SK-N-SH (cell line): ENCODE measurements at places on chromosomes 4 and X.

DNA sequence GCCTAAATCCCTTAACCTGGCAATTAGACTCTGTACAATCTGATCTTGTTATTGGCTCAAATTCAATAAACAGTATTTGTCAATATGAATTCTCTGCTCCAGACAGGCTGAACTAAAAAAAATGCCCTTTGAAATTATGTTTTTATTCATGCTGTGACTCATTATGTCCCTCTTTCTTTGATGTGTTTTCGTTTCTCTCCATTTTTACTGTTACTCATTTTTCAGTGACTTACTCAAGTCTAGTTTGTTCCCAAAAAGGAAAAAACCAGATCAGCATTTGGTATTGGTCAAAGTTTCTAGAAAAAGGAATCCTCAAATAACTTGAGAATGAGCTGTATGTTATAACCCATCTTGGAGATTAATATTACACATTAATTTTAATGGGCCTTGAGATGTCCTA is 40.4 kb downstream of the UNC5C start:
- DNase-seq = no peak

DNA sequence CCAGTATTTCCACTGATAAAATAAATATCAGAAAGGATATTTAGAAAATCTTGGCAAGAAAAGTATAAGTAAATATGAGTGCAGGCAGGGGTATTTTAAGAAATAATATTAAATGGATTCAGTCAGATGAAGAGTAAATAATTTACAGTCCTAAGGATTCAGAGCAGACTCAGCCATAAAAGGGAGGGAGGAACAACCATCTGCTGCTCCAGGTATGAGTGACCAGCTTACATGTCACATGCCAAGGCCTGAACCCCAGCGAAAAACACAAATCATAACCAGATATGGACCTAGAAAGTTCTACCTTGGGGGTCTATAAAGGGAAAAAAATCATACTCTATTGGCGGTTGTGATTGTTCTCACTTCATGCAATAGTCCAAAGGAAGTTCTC is 166.8 kb downstream of the COL4A6 start:
- no peak for DNase-seq

GRCh38 chrX:101347859-101348451 is 587 bp downstream of the TIMM8A start:
- DNase-seq = peak; percentile 46

DNA sequence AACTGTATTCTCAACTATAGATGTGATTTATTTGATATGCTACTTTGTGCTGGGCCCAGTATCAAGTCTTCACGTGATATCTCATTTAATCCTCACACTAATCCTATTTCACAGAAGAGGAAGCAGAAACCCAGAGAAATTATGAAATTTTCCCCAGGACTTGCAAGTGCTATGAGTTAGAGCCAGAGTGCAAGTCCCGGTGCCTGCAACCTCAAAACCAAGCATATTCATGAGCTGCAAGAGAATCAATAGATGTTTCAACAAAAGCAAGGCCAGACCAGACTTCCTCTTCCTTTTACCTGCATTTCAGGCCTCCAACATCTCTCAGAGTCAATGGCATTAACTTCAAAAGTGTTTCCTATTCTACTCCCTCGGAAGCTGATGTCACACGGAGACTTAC is 92.2 kb upstream of the GATB start:
- DNase-seq = no peak

DNA sequence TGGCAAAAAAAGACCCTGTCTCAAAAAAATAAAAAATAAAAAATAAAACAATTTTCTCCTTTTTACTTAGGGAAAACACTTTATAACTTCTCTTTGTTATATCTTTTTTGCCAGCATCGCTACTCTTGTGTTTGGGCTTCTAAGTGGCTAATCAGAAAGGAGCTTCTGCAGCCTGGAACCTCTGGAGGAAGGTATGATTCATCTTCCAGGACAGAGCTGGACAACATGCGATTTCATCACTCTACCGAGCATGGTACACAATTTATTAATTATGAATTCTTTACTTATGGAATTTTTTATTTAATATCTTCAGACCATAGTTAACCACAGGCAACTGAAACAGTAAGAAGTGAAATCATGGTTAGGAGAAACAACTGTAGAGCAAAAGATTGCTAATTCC is 1254.3 kb upstream of the AGA start:
- no peak for DNase-seq

DNA sequence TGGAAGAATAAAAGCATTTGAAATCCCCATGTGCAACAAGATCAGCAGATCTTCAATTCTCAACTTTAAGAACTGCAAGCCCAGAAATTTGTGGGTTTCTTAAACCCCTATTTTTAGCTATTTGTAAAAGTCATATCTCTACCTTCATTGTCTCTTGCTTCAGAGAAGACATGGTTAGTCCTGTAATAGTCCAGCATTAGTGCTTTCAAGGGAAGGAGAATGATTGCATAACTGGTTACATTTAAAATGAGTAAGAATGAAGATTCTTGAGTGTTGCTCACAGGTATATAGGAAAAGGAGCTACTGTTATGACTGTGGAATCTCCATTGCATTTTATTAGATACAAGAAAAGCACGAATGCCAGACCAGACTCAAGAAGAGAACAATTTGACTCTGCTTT is 84.0 kb downstream of the CCSER1 start:
- no peak for DNase-seq

DNA sequence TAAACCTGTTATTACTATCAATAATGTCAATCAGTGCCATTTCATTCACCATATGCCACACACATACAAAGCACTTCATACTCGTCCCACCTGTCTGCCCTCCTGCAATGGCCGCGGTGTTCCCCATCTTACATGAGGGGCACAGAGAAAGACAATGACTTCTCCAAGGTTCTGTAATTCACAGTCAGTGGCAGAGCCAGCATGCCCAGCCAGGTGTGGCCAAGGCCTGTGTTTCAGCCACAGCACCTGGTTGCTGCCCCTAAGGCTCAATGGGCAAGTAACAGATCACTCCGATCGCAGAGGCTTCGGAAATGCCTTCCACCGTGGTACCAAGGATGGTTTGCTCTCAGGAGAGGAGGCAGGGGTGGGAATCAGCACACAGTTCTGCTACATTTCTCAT is 10.9 kb downstream of the AFAP1 start:
- DNase-seq = no peak

DNA sequence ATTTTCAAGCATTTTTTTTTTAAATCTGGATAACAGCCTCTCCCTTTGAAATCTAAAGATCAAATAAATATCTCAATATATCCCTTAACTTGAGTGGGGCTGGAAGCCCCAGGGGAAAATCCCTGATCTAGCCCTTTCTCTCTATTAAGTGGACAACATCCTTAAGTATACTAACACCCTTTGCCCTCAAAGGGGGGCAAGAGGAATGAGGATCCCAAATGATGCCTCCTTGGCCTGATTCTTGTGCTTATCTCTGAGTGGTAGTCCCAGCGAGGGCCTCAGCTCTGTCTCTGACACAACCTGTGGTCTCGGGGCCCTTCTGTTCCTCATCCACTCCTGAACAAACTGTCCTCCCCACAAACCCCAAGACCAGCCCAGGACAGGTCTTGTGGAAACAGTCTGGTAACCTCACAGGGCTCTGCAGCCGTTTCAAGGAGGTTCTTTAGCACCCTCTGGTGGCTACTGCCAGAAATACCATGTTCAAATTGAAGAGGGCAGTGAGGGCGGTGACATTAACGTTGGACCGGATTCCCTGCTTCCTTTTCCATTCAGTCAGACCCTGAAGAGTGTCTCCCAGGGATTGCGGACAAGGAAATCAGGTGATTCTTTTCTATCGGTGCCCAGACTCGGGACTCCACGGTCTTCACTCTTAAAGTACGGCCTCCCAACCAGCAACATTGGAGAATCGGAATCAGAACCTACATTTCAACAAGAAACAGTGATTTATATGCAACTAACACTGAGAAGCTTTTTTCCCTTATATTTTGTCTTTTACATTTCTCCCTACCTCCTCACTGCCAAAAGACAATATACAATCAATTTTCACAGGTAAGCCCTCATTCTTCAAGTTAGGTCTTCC is 13.0 kb downstream of the CXCL13 start:
- peak; percentile 68 for DNase-seq

- DNase-seq = no peak
Observed at GRCh38 chr4:86306816-86307215, 53.0 kb downstream of the MAPK10 start.

GRCh38 chr4:5782829-5783476 is 72.0 kb downstream of the EVC start:
- DNase-seq = no peak

- no peak for DNase-seq
Observed at GRCh38 chr4:6150046-6150735, 50.2 kb downstream of the JAKMIP1 start.

DNA sequence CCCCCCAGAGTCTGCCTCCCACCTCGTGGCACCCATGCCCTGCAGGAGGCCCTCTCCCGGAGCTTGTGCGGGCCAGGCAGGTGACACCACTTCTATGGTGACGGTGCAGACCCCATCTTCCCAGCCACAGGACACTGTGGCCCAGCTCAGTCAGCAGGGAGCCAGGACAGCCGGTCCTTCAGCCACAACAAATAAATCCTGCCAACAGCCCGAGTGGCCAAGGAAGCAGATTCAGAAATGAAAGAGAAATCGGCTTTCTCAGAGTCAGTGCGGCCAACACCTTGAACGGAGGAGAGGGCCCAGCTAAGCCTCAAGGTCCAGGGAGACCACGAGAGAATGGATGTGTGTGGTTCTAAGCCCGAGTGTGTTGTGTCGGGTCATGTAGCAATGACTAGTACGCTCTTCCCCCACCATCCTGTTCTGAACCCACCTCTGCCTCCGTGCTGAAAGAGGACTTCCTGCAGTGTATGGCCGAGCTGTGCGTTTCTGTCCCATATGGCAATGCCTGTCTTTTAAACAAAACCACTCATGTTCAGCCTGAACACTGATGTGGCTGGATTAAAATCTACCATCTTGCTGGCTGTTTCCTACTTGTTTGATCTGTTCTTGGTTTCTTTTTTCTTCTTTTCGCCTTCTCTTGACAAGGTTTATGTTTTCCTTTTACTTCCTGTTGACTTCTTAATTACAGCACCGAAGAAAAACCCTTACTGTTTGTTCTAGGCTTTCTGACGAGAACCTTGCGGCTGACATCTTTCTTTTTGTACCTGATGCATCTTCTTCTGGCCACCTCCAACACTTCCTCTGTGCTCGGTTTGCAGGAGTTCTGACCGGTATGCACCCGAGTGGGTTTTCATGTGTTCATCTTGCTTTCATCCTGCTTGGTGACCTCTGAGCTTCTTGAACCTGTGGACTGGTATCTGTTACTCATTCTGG is 53.1 kb downstream of the GAK start:
- no peak for DNase-seq

DNA sequence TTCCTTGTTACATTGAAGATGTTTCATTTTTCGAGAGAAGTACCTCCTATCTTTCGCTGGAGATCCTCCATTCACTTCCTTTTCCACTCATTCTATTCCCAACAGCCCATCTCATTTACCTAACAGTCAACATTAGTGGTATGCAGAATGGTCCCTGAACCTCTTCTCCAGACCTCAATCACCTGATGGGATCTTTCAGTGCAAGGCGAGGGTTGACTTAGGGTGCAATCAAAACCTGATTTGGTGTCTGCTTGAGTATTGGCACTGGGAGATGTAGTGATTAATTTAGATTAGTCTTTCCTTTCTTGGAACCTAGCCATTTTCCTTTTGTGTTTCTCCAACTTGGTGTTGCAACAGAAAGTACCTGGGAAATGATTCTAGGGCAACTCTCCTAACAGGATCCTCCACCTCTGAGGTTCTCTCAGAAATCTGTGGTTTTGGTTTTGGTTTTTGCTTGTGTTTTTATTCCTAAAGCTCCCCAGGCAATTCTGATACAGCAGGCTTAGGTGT is 18.4 kb downstream of the DDX3X start:
- no peak for DNase-seq

GRCh38 chr4:117010671-117011070 is 74.7 kb downstream of the TRAM1L1 start:
- no peak for DNase-seq

GRCh38 chr4:114272226-114272625 is 292.8 kb upstream of the ARSJ start:
- no peak for DNase-seq

DNA sequence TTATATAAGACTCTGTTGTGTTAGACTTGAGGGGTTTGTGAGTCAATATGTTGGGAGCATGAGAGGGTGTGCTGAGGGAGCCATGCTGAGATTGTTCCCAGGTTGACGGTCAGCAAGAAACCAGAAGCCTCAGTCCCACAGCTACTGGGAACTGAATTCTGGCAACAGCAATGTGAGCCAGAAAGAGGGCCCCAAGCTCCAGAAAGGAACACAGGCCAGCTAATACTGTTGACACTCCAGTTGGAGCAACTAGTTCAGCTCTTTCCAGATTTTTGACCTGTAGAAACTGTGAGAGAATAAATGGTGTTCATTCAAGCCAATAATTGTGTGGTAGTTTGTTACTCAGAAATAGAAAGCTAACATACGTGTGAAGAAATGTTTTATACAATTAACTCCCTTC is 17.1 kb downstream of the ADH1A start:
- no peak for DNase-seq

- no peak for DNase-seq
Observed at GRCh38 chr4:149280806-149281205, 534.8 kb downstream of the IQCM start.

GRCh38 chr4:134018846-134019245 is 182.7 kb downstream of the PABPC4L start:
- DNase-seq = no peak

DNA sequence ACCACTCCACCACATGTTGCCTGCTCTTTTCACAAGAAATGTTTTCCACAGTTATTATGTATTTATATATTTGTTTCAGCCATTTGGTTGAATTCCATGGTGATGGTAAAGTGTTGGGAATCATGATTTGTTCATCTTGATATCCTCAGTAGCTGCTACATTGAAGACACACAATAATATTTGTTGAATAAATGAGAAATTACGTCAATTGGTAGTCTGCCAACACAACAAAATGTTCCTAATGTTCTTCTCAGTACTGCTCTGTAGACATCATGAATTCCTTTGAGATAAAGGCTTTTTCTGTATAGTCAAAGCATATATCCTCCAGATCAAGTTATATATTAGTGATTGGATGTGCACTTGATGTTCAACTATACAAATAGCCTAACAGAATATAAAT is 29.5 kb downstream of the CXXC4 start:
- no peak for DNase-seq
